NCI-H1092 (cell line): ENCODE measurements at places on chromosomes 11 and 22.

GRCh38 chr11:4680341-4680740 is 17.3 kb downstream of the OR51E2 start:
- peak; percentile 59 for DNase-seq

DNA sequence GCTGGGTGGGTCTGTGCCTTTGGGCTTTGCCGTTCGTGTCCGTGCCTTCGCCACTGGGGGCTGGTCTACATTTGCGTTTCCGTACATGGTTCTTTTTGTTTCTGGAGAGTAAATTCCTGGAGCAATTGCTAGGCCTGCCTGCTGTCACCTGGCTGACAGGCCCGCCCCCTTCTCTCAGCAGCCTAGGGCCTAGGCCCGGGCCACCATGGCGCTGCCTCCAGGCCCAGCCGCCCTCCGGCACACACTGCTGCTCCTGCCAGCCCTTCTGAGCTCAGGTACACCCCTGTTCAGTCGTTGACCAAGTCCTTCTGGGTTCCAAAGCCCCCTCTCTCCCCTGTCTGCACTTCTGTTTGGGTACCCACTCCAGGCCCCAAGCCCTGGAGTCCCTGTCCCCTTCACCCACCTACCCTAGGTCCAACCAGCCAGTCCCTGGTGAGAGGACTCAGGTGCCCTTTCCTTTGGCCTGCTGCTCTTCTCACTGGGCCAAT is 649 bp downstream of the TMEM25 start:
- DNase-seq = no peak

DNA sequence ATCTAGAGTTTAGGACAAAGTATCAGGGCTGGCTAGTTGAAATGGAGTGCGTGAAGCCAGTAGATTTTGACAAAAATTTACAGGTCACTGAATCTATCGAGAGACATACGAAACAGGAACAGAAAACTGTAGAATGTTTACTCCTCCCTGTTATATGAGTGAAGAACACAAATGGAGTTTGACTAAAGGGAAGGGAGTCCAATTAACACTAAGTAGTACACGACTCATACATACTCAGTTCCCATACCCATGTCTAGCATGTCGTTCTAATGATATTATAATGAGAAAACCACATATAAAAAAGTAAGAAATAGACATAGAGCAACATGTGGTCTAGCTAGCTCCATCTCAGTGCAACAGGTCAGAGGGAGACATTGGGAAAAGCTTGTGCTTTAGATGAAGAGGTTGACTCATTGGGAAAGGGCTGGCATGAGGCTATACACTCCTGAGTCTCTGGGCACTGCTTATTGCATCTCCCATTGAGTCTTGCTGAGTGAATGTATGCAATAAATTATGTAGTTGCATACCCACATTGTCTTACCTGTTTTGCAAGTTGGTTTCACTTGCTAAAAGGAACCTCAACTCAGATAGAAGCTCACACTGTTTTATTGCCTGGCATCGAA is 43.5 kb downstream of the CD44 start:
- no peak for DNase-seq

GRCh38 chr22:32576553-32577253 is 102.1 kb downstream of the FBXO7 start:
- peak; percentile 14 for DNase-seq

DNA sequence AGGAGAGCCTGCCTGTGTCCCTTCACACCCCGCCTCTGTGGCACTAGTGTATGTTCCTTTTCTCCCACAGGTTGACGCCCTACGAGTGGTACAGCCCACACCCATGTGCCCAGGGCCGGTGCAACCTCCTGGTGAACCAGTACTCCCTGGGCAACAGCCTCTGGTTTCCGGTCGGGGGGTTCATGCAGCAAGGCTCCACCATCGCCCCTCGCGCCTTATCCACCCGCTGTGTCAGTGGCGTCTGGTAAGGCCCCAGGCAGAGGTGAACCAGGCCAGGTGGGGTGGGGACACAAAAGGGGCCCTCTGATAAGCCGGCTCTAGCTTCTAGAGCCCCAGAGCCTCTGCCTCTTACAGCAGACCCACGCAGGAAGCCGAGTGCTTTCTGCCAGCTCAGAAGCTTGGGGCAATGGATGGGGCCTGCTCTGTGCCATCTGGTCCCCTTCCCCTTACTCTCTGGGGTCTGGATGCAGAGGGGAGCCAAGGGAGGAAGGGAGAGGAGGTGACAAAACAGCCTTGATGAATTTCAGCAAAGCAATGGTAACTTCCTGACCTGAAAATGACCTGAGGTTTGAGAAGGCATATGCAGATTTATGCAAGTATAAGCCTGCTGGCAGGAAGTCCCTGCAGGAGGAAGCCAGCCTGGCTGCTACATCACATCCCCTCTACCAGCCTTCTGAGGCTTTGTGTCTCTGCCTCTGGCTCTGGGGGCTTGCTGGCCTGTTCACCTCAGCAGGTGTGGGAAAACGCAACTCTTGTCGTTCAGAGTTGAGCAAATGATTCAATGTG is 67.0 kb upstream of the TBCEL start:
- DNase-seq = no peak

DNA sequence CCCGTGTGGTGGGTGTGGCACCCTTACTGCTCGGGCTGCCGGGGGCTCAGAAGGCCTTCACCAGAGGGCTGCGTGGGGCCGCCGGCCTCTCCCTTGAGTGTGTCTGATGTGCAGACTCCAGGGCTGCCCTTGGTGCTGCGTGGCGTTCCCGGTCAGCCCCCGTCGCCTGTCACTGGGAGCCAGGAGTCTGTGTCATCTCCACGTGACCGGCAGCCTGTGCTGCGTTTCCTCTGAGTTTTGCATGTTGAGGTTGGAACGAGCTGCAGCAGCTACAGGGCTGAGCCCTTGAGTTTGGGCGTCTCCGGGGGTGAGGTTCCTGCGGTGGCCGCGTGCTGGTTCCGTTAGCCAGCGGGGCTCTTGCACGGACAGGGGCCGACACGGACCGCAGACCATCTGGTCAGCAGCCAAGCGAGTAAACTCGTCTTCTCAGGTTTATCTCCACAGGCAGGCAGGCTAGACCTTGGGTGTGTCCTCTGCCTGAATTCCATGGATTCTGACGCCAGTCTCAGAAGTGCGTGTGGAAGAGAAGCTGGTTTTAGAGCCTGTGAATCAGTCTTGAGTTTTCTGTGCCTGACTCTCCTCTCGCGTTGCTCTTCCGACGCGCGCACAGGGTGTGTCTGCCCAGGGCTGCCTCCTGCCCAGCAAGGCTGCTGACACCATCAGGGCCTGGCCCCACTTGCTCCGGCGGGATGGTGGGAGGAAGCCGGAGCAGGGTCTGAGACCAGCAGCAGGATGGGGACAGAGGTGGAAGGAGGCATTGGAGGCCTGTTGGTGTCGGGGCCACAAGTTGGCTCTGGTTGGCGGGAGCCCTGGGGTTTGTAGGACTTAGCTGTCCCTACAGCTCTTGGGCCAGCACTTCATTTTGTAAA is 10.5 kb downstream of the PTDSS2 start:
- DNase-seq = no peak

GRCh38 chr11:6632116-6633073 is 13.2 kb upstream of the TPP1 start:
- no peak for DNase-seq

DNA sequence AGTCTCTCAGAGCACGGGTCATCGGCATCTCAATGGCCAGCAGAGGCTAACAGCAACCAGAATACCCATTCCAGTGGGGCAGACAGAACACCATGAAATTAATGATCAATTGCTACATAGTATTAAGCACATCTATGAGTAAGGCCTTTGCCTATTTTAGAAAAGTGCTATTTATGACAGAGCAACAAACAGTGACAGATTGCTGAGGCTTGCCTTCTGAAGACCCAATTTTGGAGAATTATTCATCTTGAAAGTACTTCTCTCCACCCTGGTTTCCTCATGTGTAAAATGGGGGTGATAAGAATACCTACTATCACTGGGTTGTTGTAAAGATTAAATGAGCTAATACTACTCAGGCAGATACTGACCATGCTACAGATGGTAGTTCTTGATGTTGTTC is 232.7 kb downstream of the TENM4 start:
- DNase-seq = no peak

- no peak for DNase-seq
These were observed 105.5 kb downstream of the KCNC1 start for GRCh38 chr11:17840101-17840548.

DNA sequence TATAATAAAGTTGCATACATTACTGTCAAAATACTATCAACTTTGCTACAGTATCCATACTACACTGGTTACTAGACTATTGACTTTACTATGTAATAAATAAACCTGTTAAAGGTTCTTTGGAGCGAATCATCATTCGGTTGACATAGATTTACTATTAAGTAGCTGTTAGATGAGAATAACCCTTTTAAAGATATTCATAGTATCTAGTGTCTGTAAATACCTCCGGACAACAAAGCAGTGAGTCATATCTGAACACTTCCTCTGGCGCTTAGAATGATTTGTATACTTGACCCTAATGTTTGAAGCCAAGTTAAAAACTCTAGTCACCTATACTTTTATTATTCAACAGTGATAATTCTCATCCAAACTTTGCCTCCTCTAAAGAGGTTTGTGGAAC is 84.7 kb downstream of the MSANTD4 start:
- no peak for DNase-seq

- no peak for DNase-seq
These were observed 428 bp upstream of the FEZ1 start for GRCh38 chr11:125496529-125496857.

DNA sequence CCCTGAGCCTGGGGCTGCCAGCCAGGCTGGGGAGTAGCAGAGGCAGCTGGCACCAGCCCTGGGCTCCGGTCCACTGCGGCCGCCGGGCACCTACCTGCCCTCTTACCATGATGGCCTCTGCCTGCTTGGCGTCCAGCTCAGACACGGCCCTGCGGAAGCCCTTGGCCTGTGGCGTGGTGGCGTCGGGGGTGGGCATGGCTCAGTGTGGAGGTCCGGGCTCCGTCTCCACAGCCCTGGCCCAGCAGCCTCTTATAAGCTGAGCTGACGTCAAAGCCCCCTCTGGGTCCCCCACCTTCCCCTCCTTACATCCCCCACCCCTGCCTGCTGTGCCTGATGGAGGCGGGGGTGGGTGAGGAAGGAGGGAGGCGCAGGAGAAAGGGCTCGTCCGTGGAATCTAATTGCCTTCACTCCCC is at the start of gene TH:
TH (minus strand) TSS at position 225 of the 413 bp plus-strand sequence; CDS start at position 196, 29 bp downstream.
- no peak for DNase-seq

GRCh38 chr11:78000193-78000592 is 5.7 kb upstream of the INTS4 start:
- DNase-seq = peak; percentile 85

GRCh38 chr22:49150801-49151221 is 676.9 kb downstream of the BRD1 start:
- DNase-seq = no peak
